CD8-positive, alpha-beta T cell (primary cell): ENCODE measurements at places on chromosomes 11 and 22. TPM values are rescaled to one million over a fixed set of nuclear protein-coding genes. Genes with fewer than 3 reads are reported as not detected.

DNA sequence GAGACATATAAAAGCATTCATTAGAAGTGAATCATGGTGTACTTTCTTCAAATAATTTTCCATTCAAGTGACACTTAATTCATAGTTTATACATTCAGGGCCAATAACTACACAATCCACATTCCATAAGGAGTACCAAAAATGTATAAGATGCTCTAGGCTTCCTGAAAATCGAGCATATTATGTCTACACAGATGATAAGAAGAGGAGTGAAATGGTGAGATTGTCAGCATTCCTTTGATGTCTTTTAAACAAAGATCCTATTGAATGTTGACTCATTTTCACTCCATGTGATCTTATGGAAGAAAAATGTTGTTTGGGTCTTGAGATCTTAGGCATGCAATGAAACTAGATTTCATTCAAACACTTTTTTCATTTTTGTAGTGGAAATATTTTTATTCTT is 843.2 kb downstream of the KCNA4 start:
- DNase-seq: no peak

DNA sequence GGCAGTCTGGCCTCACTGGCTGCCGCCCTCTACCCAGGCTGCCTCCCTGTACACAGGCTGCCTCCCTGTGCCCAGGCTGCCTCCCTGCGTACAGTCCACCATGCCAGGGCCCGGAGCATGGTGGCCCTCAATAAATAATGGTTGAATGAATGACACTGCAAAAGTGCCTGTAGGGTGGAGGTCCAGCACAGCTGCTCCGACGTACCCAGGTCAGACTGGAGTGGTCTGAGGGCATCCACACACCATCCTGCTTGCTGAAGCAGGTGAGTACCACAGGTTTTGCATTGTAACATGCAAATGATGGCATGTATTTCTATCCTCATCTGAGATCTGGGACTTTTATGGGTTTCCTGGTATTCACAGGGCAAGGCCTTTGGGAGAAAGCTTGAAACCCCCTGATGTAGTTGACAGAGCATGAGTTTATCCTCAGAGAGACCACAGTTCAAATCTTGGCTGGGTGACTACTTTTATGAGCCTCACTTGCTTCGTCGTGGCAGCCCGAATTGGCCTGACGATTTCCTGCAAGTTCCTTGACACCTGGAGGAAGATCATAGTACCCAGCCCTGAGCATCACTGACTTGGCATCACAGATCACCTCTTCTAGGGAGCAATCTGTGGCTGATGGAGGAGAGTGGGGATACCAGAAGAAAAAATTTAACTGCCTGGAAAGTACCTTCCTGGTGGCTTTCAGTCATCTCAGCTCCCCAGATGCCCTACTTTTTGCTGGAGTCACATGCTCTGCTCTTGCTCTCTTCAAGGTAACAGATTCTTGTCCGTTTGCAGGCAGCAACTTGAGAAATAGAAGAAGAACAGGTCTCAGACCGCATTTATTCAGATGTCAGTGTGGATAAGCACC is 16.0 kb upstream of the CYB5R3 start:
- no peak for DNase-seq

- no peak for DNase-seq
Measured at GRCh38 chr22:40631925-40632324, 4.6 kb downstream of the MRTFA start.

GRCh38 chr11:118939953-118940598 is 14.3 kb upstream of the BCL9L start:
- peak; percentile 74 for DNase-seq

GRCh38 chr22:41883400-41883799 is 31.5 kb downstream of the SHISA8 start:
- DNase-seq: no peak

GRCh38 chr11:47980088-47980906 is at the start of gene PTPRJ:
TSS of gene PTPRJ (plus strand) at chr11:47980559. CDS start at chr11:47980913, 354 bp downstream.
- peak; percentile 45 for DNase-seq

- DNase-seq: no peak
Measured at GRCh38 chr11:78298291-78298771, 109.6 kb downstream of the USP35 start.

The TMEM25 gene
- 11.3 TPM for total RNA-seq

The HEPN1 gene
- not detected for total RNA-seq

The KRTAP5-11 gene
- total RNA-seq: not detected

The PAX6 gene
- total RNA-seq: not detected

The MMP26 gene
- total RNA-seq: not detected
